ENCODE measurements at places on chromosomes 1 and 21.

GRCh38 chr1:113534875-113535274 lies 144.6 kb downstream of the MAGI3 start:
- no peak for DNase-seq

GRCh38 chr1:117670976-117671780 lies 65.3 kb downstream of the TENT5C start:
- no peak for DNase-seq

DNA sequence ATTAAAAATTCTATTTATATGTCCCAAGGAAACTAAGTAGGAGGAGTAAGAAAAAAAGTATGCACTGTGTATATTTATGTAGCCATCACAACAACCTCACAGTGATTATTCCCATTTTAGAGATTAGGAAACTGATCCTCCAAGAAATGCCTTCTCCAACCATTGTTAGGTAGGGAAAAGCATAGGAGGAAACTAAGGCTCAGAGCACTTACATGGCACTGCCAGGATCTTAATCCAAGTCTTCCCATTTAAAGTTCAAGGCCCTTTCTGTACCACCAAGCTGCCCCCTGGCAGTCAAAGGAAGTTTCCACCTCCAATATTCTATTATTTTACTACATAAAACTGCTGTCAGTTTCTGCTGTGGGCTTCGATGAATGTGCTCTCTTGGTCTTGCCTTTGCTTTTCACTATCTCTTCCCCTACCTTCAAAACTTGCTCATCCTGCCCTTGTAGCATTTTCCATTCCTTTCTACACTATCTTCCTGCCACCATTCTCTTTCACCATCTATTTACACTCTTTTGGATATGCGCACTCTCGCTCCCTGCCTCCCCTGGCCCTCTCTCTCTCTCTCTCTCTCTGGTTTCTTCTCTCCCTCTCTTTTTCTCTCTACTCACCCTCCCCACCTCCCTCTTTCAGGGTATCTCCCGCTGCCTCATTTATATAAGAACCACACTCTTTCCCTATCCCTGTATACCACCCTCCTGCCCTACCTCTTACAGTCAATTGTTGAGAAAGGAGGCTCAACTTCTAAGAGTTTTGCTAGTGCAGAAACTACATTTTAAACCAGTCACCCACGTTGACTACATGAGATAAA lies 34.0 kb downstream of the PUM1 start:
- no peak for DNase-seq

GRCh38 chr21:46207920-46208591 lies 20.5 kb downstream of the LSS start:
- no peak for DNase-seq

Data from stimulated activated CD4-positive, alpha-beta T cell treated with anti-CD3 and anti-CD28 coated beads, Interleukin-2, amount 100 ng/mL, for 24 hours (primary cell).